CD4-positive, alpha-beta T cell treated with Interleukin-10 for 1 hour (primary cell): ENCODE measurements at places on chromosomes 16 and 17.

GRCh38 chr16:4892361-4893102 is 44.4 kb downstream of the PPL start:
- DNase-seq = no peak

GRCh38 chr17:45757431-45758218 is 26.5 kb upstream of the CRHR1 start:
- no peak for DNase-seq

GRCh38 chr17:17112628-17113200 is 70.5 kb downstream of the MPRIP start:
- DNase-seq = no peak

GRCh38 chr16:88777471-88778270 is 7.3 kb downstream of the PIEZO1 start:
- DNase-seq = no peak

DNA sequence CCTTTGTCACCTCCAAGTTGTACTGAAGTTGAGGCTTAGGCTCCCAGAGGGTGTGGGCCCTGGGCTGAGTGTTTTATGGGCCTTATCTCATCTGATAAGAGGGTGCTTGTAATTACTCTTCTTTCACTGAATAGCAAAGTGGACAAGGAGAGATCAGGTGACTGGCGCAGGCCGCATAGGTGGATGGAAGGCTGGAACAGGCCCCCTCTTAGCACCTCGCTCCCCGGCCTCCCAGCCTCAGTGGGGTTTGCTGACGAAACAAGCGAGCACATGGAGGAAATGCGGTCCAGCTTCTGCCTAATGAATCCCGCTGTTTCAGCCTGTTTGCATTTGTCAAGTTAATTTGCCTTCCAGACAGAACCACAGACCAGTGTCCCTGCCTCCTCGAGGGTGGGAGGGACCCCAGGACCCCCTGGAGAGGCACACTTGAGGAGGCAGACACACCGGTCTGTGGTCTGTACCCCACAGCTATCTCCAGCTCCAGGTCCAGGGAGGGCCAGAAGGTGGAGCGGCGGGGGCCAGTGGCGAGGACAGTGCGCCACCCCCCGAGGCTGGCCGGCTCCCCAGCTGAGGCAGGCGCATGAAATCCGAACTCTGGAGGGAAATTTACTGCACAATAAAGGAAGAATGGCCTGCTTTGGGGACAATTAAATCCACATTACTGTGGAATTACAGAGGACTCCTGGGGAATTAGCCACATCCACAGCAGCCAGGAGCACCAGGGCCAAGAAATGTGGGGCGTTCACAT is 123.4 kb downstream of the NTN1 start:
- no peak for DNase-seq

- DNase-seq = no peak
Observed at GRCh38 chr17:60579090-60579489, 20.9 kb upstream of the PPM1D start.

DNA sequence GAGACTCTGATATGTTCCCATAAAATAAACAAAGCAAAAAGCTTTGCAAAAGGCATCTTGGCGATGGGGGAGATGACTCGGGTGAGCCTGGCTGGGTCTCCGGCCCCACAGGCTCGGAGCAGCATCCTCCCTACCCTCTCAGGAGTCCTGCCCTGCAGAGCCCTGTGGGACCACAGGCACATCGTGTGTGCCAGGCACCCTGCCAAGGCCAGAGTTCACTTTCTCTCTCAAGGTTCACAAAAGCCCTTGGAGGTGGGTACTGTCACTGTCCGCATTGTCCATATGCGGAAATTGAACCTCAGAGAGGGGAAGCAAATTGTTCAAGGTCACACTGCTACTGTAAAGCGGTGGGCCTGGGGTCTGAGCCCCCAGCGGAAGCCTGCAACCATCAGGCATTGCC is 48.5 kb downstream of the CRISPLD2 start:
- DNase-seq = no peak

GRCh38 chr17:79991140-79991923 is 44.3 kb downstream of the TBC1D16 start:
- DNase-seq = peak; percentile 89

- no peak for DNase-seq
Observed at GRCh38 chr17:30005709-30006320, 64.4 kb downstream of the EFCAB5 start.

GRCh38 chr16:25155553-25156460 is 44.3 kb downstream of the LCMT1 start:
- no peak for DNase-seq

DNA sequence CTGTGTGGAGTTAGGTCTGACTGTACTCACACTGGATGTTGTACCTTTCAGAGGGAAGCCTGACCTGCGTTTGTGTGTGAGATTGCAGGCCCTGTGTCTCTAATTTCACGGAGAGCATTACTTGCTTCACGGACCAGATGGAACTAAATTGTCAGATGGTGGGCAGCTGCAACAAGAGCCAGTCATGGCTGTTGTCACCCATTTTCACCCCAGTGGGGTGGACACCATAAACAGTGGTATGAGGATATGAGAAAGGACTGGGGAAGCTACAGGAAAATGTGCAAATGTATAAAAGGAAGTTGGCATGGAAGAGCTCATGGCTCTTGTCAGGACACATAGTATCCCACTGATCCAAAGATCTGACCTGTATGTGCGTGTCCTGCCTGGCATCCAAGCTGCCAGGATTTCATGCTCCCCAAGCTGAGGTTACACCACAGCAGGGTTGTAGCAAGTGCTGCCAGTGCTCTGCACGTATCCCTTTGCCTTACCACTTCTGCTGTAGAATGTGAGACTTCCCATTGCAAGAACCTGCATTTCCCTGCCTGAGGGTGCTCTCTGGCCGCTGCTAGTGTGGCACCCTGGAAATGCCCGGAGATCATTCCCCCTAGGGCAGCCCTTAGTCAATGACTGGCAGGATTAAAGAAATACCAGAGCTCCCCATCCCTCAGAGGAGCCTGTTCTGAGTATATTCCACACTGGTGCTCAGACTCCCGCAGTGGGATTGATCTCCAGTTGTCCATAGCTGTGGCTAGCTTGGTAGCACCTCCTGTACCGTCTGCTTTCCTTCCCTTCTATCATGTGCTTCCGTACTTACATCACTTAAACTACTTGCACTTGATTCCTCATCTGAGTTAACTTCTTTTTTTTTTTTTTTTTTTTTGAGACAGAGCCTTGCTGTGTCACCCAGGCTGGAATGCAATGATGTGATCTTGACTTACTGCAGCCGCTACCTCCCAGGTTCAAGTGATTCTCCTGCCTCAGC is 70.4 kb upstream of the TANC2 start:
- DNase-seq = no peak

DNA sequence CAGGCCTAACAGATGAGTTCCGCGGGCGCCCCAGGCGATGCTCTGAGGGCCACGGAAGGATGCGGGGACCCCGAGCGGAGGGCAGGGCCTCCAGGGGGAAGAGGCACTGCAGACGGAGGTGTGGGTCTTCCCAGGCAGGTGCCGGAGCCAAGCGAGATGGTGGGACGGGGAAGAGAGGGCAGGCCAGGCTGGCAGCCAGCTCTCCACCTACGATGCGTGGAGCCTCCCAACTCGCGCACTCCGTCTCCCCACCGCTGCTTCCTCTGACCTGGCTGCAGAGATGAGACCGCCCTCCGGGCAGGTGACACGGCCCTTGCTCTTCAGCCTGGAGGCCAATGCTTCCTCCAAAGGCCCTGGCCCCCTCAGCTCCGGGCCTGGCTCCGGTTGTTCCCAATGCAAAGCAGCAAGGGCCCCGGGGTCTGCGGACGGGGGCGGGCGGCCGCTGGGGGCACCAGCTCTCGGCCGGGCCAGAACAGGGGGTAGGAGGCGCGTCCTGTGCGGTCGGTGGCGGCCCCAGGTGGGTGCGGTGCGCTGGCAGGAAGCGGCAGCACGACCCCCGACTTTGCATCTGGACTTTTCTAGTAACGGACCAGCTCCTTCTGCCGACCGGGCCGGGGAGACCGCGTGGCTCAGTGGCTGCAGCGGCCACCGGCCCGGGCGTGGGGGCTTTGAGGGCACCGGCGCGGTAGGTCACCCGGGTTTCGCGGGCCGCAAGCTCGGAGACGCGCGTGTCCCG is 1.5 kb upstream of the SOX8 start:
- DNase-seq = no peak

- no peak for DNase-seq
Observed at GRCh38 chr16:14335297-14335696, 264.2 kb downstream of the MRTFB start.

DNA sequence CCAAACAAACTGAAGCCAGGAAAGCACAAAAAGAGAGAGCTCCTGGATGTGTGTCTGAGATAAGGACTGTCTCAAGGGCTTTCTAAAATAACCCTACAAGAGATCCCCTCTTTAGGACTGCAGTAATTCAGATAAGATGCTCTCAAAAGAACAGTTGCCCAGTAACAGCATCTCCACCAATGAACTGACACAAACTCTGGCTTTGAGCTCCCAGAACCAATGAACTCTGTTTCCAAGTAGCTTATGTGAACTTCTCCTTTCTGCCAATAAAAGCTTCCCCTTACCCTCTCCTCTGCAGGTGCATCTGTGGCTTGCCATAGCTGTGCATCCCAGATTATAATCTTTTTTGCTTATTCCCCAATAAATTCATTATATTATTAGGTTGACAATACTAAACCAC is 421.5 kb downstream of the SLC39A11 start:
- DNase-seq = no peak

GRCh38 chr16:52837251-52837650 is 215.4 kb downstream of the CHD9NB start:
- no peak for DNase-seq

DNA sequence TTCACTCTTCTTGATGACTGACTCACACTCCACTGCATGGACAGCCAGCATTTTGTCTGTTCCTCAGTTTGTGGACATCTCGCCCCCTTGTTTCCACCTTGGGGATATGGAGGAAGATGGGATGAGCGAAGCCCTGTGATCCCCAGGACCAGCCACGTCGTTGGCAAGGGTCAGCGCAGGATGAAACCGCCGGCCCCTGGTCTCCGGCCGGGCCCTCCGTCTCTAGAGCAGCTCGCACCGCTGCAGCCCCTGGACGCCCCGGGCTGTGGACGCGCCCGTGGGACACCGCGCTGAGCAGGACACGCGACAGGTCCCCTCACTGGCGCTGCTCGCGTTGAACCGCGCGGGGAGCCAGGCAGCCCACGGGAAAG is 604 bp upstream of the ZC3H18 start:
- DNase-seq = no peak

GRCh38 chr17:50495918-50496317 is 12.3 kb upstream of the MYCBPAP start:
- no peak for DNase-seq

DNA sequence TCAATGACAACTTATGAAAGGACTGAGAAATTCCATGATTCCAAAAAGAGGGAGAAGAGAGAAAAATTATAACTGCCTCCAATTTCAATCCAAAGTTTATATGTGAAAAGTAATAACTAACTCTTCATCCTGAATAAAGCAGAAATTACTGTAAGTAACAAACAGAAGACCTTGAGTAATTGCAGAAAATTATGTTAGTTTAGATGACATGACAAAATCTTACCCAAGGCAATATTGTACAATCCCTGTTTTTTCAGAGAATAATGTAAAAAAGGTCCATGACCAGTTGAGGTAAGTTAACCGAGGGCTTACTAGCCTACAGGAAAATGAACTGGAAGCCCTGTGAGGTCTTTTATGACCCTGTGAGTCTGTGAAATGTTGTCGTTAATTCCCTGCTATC is 949.5 kb upstream of the SOX9 start:
- no peak for DNase-seq

DNA sequence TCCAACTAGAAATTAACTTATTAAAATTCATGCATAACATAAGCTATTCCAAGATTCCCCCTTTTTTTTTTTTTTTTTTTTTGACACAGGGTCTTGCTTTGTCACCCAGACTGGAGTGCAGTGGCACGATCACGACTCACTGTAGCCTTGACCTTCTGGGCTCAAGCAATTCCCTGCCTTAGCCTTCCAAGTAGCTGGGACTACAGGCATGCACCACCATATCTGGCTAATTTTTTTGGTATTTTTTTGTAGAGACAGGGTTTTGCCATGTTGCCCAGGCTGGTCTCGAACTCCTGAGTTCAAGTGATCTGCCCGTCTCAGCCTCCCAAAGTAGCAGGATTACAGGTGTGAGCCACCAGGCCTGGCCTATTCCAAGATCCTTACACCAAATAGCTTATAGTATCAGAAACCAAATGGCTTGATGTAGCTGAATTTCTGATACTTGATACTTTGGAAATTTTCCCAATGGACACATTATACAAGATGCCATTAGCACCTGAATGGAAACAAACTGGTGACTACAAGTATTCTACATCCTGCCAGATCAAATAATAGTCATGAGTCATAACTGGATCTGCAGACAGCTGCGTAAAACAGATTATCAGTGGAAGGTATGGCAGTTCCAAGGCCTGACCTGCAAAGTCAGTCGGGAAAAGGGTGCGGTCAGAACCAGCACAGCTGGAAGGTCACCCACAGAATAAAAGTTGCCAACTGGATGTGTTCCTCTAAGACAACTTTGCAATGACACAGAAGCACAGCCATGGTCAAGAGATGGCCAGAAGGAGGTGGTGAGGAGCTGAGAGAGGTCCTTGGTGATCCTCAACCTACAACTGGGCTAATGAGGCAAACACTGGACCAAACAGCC is 14.5 kb downstream of the TUBG1 start:
- DNase-seq = no peak

- no peak for DNase-seq
Observed at GRCh38 chr16:62240722-62241121, 204.5 kb upstream of the CDH8 start.

- peak; percentile 3 for DNase-seq
Observed at GRCh38 chr17:31857920-31858641, 963 bp downstream of the COPRS start.

DNA sequence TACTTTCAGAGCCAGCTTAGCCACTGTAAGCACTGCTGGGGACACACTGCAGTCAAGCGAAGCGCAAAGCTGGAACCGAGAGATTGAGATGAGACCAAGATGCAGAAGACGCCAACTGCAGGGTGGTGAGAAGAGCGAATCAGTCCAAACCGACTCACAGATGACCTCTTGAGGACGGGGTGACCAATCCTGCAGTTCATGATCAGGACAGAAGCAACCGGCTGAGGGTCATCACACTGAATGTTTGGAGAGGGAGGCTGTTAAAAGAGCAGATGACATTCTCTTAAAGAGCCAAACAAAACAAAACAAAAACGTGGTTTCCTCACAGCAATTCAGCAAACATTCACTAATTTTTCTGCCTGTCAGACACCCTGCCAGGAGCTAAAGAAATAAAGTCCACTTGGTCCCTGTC is 8.5 kb downstream of the HASPIN start:
- no peak for DNase-seq

DNA sequence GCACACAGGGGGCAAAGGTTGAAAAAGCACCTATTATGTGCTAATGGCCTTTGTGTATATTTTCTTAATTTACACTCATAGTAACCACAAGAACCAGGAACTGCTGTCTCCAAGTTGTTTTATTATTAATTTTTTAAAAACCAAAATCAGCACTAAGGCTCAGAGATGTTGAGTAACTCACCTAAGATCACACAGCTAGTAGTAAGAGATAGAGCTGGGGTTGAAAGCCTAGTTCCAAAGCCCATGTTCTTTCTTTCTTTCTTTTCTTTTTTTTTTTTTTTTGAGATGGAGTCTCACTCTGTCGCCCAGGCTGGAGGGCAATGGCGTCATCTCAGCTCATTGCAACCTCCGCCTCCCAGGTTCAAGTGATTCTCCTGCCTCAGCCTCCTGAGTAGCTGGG is 75.3 kb downstream of the SDK2 start:
- no peak for DNase-seq

- no peak for DNase-seq
Observed at GRCh38 chr16:1221628-1222552, 3.2 kb downstream of the TPSG1 start.
